ENCODE measurements at places on chromosomes 3 and 15.

GRCh38 chr15:98841419-98841970 lies 166.1 kb downstream of the PGPEP1L start:
- DNase-seq, result no peak

DNA sequence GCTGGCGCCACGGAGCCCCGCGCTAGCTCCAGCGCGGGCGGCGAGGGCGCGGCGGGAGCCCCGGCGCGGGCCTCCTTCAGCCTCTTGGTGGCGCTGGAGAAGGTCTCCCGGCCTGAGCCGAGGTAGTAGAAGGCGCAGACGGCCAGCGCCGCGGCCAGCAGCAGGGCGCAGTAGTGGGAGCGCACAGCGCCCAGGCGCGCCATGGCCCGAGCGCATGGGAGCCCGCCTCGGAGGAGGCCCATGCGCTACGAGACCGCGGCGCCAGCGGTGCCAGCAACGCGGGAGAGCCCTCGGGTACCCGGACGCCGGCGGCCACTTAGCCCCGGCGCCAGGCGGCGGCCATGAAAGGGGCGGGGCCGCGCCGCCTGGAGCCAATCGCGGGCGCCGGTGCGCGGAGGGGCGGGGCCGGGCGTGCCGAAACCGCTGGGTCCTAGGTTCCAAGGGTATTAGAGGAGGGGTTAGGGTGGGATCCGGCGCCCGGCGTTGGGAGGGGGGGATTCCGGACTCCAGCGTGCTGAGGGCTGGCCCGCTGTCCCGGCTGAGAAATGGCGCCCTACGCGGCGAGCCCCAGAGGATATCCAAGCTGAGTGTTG lies at the start of gene XXYLT1:
Gene XXYLT1, minus strand, starts transcription at position 343 of the 593 bp plus-strand sequence. Its CDS starts 101 bp downstream, at position 242.
- DNase-seq, result peak; percentile 12

GRCh38 chr3:158337110-158337509 lies 227.2 kb downstream of the RSRC1 start:
- no peak for DNase-seq

DNA sequence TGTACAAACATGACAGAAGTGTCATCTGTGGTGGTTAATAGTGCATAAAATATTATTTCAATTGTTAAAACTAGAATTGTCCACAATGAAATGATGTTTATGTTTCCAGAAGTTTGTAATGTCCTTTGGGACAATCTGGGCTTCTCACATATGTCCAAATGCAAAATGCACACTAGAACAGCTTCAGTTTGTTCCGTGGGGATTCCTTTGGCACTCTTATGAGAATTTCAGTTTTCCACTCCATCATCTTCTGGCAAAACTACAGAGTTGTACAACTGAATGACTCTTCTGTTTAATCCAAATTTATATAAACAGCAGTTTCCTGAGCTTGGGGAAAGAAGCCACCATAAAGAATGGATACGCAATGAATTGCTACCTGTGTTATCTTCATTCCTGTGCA lies 2.0 kb upstream of the OR5H6 start:
- no peak for DNase-seq

DNA sequence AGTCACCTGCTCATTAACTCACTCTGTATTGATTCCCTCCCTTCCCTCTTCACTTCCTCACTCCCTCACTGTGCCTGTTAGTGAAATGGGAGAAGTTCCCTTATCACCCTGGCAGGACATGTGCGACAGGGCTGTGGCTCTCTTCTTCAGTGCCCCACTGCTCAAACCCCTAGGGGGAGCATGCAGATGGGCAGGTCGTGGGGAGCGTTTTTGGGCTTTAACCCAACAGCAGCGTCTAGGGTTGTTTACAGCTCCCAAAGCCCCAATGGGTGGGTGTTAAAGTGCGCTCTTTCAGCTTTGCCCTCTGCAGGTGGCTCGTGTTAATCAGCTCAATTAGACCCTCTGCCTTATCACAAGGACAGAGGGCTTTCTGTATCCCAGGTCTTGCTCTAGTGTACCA lies 447.8 kb upstream of the PROK2 start:
- no peak for DNase-seq

- no peak for DNase-seq
Observed at GRCh38 chr15:37801529-37801928, 132.9 kb upstream of the TMCO5A start.

- no peak for DNase-seq
Observed at GRCh38 chr15:58724466-58724865, 25.0 kb downstream of the ADAM10 start.

- no peak for DNase-seq
Observed at GRCh38 chr3:110664148-110664547, 407.5 kb upstream of the NECTIN3 start.

DNA sequence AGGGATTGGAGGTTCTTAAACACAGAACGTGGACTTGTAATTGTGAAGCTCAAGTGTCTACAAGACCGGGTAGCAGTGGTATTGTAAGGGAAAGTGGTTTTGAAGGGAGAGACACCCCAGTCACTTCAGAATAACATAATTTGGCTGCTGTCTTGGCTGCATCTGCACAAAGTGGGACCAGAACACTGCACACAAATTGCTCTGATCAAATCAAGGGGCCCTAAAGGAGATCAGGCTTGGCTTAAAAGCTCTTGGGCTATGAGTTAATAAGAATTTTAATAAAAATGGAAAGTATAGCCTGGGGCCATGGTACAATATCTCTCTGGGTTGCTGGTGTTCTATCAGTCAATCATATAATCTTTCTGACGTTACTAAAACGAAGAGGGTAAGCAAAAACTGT lies 356.1 kb upstream of the ICE2 start:
- DNase-seq, result no peak

Data from cerebellar nuclear complex (tissue), 1 donor.